Activated CD4-positive, alpha-beta T cell treated with anti-CD3 and anti-CD28 coated beads, Interleukin-2, Interleukin-4, amounts not matched to agents 100 ng/mL and 50 ng/mL, durations not matched to agents 16 hours and 8 hours (primary cell): ENCODE measurements at places on chromosomes 3 and 15.

DNA sequence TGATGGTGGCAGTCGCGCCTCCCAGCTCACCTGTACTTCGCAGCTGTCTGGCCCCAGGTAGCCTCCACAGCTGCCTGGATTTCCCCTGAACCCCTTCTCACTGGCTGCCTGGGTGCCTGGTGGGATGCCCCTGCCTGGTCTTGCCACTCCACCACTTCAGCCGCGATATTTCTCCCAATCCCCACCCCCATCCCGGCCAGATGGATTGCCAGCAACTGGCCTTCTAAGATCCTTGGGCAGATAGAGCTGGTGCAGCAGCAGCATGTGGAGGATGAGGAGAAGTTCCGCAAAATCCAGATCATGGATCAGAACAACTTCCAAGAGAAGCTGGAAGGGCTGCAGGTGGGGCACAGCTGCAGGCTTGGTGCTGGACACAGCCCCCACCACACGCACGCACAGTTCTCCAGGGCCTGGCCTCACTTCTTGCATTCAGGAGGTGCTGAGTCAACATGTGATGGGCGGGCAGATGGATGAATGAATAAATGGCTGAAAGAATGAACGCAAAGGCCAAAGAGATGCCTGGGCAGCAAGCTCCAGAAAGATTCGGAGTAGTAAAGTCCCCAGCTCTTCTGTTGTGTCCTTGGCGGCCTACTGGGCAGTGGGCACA lies 35.7 kb downstream of the DNAH1 start:
- DNase-seq: no peak

DNA sequence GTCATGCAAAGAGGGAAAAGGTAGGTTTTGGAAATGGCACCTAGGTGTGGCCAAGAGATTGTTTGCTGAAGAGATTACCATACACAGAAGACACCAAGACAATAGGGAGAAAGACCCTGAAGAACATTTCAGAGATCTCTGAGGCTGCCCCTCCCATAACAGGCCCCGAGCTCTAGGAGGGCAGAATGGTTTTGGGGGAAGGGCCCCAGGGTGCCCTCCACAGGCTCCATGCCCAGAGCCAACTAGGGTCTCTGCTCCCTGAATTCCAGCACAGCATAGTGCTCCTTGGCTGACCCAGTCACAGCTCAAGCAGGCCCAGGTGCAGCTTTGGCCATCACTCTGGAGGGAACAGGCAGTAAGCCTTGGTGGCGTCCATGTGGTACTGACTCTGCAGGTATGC lies 163.9 kb downstream of the RAB11A start:
- no peak for DNase-seq

GRCh38 chr3:167481164-167481563 lies 7.3 kb upstream of the SERPINI2 start:
- no peak for DNase-seq

GRCh38 chr15:82882273-82882928 lies 70.1 kb downstream of the HOMER2 start:
- no peak for DNase-seq

- no peak for DNase-seq
These were observed 28.6 kb downstream of the TMEM202 start for GRCh38 chr15:72426753-72427152.

GRCh38 chr15:83598031-83598430 lies 55.9 kb upstream of the ADAMTSL3 start:
- no peak for DNase-seq

DNA sequence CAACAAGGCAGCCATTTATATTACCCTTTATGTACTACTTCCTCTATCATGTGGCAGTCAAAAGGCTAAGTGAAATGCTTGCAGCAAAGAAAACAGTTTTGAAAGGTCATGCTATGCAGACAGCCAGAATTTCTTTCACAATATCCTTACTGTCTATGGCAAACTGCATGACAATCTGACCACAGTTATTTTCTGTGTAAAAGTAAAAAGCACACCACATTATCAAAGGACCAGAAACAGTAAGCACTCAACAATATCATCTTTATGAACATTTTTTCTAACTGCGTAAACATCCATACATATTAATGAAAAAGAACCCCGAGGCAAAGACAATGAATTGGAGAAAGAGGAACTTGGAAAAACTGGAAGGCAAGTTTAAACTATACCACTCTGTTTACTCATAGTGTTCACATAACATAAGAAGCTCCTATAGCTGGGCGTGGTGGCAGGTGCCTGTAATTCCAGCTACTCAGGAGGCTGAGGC lies 47.9 kb downstream of the PIK3CB start:
- DNase-seq: no peak

GRCh38 chr3:107250221-107250620 lies 127.0 kb upstream of the CCDC54 start:
- DNase-seq: no peak

GRCh38 chr3:171374661-171375285 lies 85.4 kb downstream of the TNIK start:
- no peak for DNase-seq

DNA sequence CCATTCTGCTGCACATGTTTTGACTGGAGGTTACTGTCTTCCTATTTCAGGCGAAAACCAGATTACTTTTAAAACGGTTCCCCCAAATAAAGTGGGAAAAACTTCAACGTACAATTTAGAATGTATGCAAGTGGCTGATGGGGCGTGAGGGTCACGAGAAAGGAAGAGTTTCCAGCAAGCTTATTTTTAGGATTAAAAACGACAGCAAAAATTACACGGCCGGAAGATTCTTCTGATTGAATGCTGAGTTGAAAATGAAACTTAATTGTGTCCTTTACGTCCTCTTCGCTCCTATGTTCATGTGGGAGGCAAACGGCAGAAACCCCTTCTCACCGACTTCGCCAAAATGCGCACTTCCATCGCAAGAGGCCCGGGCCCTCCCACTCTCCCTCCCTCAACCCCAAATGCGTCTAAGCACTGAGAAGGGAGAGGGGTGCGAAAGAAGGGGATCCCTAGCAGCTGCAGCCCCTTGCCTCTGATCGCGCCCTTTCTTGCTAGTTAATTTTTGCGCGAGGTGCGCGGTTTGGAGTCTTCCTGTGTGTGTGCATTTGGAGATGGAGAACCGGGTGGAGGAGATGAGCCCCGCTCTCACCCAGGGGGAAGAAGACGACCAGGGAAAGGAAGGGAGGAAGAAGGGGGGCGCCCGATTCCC lies 656 bp downstream of the CD47 start:
- peak; percentile 51 for DNase-seq

DNA sequence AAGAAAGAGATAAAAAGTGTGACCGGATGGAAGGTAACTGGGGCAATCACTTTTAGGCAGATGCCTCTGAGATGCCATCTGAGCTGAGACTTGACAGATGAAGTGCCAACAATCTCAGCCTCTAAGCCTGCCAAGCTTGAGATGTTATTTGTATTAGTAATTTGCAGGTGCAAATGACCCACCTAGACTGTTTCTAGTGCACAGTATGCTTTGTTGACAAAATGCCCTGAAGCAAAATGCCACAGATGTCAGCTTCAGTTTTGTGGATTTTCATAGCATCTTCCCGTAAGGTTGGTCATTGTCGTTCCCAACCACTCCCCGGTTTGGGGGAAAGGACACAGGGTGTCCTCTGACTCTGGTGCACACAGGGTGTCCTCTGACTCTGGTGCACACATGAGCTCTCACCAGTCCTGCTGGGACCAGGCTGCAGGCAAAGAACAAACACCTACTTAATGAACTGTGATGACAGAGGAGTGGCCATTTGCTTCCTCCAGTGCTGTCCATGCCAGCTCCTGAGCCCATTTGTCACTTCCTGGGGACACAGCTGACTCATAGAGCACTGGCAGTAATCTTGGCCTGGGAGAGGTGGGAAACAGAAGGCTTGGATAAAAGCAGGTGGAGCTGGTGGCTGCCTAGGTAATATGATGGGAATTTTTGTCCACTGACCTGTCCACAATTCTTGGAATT lies 16.7 kb upstream of the PPP1R2 start:
- no peak for DNase-seq

DNA sequence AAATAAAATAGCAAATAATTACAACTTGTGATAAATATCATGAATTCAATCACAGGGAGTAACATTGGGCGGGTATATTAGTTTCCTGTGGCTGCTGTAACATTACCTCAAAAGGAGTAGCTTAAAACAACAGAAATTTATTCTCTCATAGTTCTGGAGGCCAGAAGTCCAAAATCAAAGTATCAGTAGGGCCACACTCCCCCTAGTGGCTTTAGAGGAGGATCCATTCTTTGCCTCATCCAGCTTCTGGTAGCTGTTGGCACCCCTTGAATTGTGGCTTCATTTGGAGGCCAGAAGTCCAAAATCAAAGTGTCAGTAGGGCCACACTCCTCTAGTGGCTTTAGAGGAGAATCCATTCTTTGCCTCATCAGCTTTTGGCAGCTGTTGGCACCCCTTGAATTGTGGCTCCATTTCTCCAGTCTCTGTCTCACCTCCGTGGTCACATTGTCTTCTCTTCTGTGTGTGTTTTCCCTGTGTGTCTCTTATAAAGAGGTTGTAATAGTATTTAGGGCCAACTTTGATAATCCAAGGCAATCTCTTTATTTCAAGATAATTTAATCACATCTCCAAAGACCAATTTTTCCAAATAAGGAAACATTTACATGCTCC lies 3.1 kb upstream of the CFAP20DC start:
- DNase-seq: peak; percentile 33

DNA sequence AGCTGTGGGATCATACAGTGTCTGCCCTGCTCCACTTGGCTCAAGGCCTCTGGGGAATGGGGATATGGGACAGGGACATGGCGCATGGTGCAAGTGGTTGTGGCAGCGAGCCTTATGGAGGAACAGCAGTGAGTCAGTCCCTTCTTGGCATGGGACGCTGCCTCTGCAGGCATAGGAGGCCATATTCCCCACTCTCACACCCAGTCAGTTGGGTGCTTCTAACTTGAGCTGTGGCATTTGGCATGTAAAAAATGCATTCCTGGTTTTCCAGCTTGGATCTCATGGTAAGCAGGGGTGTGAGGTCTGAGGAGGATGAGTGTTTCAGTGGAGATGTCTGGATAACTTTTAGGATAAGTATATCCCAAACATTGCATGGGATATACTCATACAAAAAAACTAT lies 31.6 kb upstream of the UBE2Q2 start:
- DNase-seq: no peak
